ENCODE measurements at places on chromosomes 2 and 18.
A peak's percentile ranks its signal among the peaks of the same experiment; 100 is the strongest.

DNA sequence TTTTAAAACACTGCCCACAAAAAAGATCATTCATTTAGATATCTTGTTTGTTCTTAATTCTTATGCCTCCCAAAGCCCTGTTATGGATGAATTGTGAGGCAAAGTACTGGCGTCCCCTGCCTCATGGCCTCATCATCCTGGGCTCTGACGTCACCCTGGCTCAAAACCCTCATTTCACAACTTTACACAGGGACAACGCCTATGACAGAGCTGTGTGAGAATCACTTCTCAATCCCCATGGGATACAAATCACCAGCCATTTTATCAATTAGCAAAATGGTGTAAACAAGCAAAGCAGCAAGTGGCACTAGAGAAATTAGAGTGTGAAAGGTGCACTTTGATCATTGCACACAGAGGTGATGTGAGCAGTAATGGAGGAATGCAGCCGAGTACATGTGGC, 16.6 kb downstream of the FHOD3 start:
- DNase-seq, result no peak

- DNase-seq, result no peak
Measured at GRCh38 chr2:143347271-143347695, 218.1 kb downstream of the ARHGAP15 start.

GRCh38 chr2:172095146-172095904, 7.4 kb downstream of the DLX2 start:
- DNase-seq, result peak; percentile 75

GRCh38 chr2:194332799-194333490, 1324.1 kb upstream of the SLC39A10 start:
- no peak for DNase-seq

DNA sequence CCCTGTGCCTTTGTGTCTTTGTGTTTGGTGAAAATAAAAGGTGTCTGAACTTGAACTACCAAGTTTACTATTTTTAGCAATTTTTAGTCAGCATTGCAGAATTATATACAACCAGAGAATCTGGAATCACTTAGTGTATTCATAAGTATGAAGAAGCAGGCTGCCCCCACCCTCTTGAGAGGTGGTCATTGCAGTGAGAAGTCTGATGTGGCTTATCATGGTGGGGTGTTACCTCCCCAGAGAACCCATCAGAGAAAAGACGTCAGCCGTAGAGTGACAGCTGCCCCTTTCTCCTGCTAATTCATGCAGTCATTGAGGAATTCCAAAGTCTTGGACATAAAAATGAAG, 66.0 kb downstream of the BOLA3 start:
- no peak for DNase-seq

DNA sequence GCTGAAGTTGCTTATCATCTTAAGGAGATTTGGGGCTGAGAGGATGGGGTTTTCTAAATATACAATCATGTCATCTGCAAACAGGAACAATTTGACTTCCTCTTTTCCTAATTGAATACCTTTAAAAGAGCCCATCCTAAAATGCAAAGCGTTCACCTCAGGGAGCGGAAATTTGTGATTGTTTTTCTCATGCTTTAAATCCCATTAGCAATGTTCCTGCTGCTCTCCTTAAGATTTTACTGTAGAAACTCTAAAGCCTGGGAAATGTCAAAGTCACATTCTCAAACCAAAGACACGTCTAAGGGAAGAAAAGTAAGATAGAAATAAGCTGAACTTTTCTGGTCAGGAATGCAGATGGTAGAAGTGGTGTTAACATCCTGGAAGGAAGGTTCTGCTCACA, 285.8 kb upstream of the MAP2 start:
- DNase-seq, result no peak

DNA sequence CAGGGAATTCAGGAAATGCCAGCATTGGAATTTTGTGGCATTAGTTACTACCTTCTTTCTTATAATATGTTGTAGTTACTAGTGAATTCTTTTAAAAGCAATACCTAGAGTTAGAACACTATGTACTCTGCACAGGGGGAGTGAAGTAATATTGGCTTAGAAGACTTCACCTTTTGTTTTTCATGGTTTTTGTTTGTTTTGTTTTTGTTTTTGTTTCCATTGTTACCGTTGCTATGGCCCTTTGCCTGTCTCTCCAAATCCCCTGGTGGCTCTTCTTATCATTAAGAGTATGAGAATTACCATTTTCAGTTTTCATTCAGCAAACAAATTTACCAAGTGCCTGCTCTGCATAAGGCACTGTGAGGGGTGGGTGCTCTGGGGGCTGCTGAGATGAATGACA, 160.1 kb downstream of the HAUS1 start:
- peak; percentile 57 for DNase-seq

GRCh38 chr2:84454581-84454980, 4.5 kb downstream of the SUCLG1 start:
- DNase-seq, result no peak

- peak; percentile 40 for DNase-seq
Measured at GRCh38 chr18:48767090-48767690, 183.6 kb downstream of the SMAD7 start.

GRCh38 chr2:46569766-46570165, 90.4 kb downstream of the TMEM247 start:
- no peak for DNase-seq

- DNase-seq, result no peak
Measured at GRCh38 chr2:118609138-118609537, 238.3 kb downstream of the EN1 start.

DNA sequence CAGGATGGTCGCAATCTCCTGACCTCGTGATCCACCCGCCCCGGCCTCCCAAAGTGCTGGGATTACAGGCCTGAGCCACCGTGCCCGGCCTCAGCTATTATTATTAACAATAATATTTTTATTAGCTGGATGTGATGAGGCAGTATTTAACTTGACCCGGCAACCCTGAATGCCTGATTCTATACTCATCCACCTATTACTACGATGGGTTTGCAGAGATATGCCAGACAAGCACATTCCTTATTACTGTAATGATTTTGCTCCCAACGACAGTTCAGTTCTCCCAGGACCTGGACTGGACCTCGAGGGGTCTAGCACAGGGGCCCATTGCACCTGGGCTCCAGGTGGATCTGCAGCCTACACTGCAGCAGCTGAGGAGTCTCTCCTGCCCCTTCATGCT, 32.6 kb downstream of the BMP10 start:
- DNase-seq, result no peak

DNA sequence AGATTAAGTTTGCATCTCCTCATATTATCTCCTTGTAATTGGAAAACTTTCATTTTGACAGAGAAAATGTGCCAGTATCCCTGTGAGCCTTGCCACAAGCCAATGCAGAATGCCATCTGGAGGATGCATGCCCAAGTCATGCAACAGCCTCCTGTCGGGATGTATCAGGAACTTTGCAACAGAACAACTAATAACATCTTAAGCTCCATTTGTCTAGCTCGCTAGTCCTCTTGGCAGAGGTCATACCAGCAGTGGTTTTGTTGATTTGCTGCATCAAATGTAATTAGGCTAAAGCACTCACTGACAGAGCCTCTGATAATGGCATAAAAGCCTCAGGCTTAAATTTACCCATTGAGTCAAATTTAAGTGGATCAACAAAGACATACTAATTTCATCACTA, 125.8 kb downstream of the UBE2E3 start:
- DNase-seq, result no peak

- DNase-seq, result no peak
Measured at GRCh38 chr18:34787931-34788532, 77.9 kb downstream of the DTNA start.

DNA sequence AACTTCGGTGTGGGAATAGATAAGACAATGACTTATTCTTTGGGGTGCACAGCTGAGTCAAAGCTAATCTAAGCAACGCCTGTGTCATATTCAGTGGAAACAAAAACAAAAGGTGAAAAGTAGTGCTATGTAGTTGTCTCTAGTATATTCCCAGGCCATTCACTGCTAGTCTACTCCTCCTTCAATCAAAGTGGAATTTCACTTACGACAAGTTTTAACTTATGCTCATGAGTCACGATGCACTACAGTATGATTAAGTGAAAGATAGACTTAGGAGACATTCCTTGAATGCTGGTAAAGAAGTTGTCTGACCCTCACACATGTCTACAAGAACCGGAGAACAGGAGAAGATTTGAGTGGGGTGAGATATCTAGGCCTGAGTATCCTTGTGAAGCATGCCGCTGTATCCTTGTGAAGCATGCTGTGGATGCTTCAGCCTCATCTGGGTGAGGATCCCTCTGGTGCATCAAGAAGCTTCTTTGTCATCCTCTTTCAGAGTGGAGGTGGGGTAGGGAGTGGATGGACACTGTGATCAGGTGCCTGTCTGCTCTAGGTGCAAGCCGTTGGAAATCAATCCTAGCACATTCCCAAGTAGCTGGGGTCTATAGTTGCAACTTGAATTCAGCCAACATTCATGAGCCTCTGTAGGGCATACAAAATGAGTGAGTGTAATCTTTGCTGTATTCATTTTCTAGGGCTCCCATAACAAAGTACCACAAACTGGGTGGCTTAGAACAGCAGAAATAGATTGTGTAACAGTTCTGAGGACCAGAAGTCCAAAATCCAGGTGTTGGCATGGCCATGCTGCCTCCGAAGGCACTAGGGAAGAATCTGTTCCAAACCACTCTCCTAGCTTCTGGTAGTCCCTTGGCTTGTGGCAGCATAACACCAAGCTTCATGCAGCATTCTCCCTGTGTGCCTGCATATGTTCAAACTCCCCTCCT, 173.5 kb upstream of the FN1 start:
- no peak for DNase-seq

DNA sequence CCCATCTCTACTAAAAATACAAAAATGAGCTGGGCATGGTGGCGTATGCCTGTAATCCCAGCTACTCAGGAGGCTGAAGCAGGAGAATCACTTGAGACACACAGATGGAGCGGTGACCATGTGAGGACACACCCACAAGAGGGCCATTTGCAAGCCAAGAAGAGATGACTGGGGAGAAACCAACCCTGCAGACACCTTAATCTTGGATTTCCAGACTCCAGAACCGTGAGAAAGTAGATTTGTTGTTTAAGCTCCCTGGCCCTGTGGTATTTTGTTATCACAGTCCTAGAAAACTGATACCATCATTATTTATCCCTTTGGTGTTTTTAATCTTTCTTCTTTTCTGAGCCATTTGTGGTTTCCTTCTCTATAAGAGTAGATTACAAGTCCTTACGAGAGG, 88.6 kb upstream of the ID2 start:
- DNase-seq, result no peak

- DNase-seq, result no peak
Measured at GRCh38 chr2:160920791-160921303, 239.4 kb upstream of the TANK start.

GRCh38 chr2:174135981-174136380, 112.4 kb downstream of the OLA1 start:
- no peak for DNase-seq

DNA sequence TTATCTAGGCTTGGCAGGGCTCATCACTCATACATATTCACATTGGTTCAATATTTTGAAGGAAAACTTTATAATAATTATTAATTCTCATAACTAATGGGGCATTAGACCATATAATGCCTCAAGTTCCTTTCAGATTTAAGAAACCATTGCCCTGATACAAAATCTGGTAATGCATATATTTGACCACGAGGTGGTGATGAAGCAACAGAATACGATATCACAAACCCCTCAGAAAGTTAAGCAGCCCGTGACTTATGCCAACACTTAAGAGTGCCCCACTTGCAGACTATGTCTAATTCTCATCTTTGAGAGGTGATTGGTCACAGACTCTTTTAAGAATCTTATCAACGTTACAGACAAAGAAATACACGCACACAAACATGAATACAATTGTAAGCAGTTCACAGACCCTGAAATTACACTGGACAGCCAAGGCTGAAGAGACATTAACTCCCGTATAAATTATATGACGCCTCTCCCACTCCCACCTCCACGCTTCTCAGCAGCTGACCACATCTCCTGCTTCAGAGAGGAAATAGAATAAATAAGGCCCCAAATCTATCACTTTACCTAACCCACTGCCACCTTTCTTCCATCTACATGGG, 20.7 kb upstream of the DNAH6 start:
- peak; percentile 25 for DNase-seq

GRCh38 chr2:85554980-85555612, 6.2 kb downstream of the GGCX start:
- no peak for DNase-seq

GRCh38 chr2:19362094-19362754, 3.8 kb upstream of the OSR1 start:
- DNase-seq, result no peak

DNA sequence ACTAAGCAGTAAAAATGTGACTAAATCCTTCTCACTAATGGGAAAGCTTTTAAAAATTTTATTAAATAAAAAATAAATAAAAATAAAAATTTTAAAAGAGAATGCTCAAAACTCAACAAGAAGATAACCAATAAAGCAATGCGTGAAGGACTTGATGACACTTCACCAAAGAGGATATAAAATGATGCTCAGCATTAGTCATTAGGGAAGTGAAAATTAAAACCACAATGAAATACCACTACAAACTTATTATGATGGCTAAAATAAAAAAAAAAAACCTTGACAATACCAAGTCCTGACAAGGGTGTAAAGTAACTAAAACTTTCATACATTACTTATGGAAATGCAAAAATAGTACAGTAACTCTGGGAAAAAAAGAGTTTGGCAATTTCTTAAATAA, 3.3 kb upstream of the WDR75 start:
- no peak for DNase-seq

DNA sequence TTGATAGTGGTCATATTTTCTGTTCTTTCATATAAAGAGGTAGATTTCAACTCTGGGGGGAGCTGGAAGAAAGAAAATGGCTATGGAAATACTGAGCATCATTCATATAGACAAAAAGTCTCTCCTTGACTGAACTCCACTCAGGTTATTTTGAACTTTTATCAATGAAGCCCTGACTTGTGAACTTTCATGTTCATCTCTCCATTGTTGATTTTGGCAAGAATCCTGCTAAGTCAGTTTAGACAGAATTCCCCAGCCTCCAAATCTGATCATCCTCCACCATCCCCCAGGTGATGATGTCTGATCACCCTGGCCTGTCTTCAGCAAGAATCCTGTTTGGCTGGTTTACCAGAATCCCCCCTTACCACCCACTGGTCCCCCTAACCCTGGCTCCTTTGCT, 395.0 kb downstream of the NCKAP5 start:
- no peak for DNase-seq
